Transverse colon (tissue), 4 donors: ENCODE measurements at places on chromosomes 6 and 20. TPM values are rescaled to one million over a fixed set of nuclear protein-coding genes. Genes with fewer than 3 reads are reported as not detected.

- H3K27me3 ChIP-seq: no peaks in the 10 kb centered on the region
- no peak overlapping the region for H3K27ac ChIP-seq
Measured at GRCh38 chr6:113651920-113652319, 205.2 kb upstream of the MARCKS start.

Gene TAB2
- 57.6 TPM for total RNA-seq

Gene F13A1
- total RNA-seq: 28.6 TPM

Gene HLA-DRA
- 77.0 TPM for total RNA-seq

Gene TXNDC5
- 217 TPM for total RNA-seq
